ENCODE measurements at places on chromosomes 16 and 17.
A peak's percentile ranks its signal among the peaks of the same experiment; 100 is the strongest.

- DNase-seq: no peak
Measured at GRCh38 chr16:72751076-72751475, 296.9 kb downstream of the ZFHX3 start.

DNA sequence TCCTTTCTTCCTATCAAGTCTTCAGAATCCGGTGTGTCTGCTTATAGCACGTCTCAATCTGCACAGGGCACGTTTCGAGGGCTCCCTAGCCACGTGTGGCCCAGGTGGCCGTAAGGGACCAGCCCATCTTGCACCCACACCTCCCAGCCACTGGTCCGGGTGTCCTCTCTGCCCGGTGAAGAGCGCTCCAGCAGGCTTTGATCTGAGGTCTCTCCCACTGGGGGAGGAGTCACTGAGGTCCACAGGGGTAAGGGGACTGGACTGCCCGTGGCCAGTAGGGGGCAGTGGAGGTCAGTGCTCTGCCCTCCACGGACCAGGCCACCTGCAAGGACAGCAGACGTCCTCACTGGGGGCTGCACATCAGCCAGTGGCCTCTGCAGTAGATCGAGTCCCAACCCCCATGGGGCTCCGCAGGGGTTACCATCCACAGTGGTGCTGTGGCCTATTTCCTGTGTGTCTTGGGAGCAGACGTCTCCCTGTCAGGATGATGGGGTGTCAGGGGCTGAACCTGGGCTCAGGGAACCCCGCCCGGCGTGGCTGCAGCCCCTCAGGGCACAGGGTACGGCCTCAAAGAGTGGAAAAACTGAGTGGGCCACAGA lies 204.1 kb upstream of the CIBAR2 start:
- peak; percentile 73 for DNase-seq

- peak; percentile 56 for DNase-seq
Measured at GRCh38 chr17:7445619-7445968, 733 bp downstream of the CHRNB1 start.

DNA sequence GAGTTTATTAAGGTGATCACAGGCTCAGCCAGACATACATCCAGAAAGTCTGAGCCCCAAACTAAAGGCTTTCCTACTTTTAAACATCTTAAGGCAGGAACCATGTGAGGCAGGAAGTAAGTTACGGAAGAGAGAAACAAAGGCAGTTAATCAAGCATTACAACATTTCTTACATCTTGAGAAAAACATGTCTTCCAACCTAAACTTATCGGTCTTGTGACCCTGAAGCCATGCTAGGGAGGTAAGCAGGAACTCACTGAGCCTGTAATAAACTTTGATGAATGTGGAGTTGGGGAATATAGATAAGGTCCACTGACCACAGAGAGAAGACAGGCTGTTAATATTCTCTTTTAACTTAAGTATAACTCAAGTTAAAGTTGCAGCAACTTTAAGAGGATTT lies 3.5 kb upstream of the ACSM3 start:
- no peak for DNase-seq

DNA sequence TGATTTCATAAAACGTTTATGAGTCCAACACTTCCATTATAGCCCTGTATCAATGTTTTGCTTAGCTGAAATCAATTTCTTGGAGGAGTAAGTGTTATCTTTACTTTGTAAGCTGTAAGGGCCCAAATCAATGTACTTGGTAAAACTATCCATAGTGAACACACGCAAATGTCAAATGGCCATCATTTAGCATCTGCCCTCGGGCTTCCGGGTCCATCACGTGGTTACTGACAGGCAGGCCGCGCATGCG lies 687 bp upstream of the NARF start:
- DNase-seq: no peak

DNA sequence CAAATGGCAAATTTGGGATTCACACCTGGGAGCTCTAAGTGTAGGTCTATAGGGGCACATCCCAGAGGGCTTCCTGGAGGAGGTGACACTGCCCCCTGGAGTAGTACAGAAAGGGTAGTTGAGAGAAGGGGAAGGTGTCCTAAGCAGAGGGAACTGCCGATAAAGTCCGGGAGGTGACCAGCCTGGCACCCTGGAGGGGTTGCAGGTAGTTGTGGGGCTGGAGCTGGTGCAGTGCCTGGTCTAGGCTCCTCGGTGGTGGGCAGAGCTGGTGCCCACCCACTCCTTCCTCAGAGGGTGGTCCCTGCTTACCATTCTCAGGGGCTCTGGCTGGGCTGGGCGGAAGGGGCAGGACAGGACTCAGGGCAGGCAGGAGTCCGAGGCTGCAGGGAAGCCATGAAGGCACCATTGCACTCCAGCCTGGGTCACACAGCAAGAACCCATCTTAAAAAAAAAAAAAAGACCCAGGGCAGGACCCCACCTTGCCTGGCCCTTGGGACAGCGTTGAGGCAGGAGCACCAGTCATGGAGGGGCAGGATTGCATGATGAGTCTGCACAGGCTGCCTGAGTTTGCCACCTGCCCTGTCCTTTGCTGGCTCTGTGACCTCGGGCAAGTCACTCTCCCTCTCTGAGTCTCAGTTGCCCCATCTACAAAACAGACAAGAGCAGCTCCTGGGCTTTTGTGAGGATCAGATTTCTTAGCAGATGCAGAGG lies 43.8 kb downstream of the LAT start:
- DNase-seq: peak; percentile 34

GRCh38 chr17:28344435-28344901 lies 8.9 kb downstream of the TNFAIP1 start:
- DNase-seq: no peak

DNA sequence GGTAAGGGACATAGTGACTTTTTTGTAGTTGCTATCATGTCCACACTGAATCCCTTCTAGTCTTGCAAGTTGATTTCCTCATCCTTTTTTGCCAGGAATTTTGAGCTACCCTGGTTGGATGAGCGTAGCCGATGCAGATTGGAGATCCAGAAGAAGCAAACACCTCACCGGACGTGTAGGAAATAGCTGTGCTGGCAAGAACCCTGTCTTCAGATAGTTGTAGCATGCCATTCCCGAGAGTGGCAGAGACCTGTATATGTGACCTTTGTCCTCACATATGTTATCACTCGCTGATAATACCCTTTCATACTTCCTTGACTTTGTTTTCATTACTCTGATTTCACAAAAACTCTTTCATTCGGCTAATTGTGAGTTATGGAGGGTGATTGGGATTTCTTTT lies 6.2 kb upstream of the CASC3 start:
- DNase-seq: no peak

DNA sequence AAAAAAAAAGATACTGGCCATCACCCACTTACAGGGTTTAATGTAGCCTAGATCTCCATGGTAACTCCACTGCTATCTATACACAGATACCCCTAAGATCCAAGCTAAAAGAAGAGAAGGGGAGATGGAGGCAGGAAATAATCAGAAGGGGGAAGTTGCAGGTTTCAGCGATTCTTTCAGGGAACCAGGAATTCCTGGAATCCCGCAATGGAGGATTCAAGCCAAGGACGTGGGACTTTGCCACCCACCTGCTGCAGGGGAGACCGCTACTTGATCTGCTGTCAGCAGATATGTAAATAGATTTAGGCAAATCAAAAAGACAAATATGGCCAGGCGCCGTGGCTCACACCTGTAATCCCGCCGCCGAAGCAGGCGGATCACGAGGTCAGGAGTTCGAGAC lies 121.1 kb downstream of the AIPL1 start:
- no peak for DNase-seq

GRCh38 chr17:1116602-1117001 lies 63.2 kb downstream of the ABR start:
- no peak for DNase-seq

DNA sequence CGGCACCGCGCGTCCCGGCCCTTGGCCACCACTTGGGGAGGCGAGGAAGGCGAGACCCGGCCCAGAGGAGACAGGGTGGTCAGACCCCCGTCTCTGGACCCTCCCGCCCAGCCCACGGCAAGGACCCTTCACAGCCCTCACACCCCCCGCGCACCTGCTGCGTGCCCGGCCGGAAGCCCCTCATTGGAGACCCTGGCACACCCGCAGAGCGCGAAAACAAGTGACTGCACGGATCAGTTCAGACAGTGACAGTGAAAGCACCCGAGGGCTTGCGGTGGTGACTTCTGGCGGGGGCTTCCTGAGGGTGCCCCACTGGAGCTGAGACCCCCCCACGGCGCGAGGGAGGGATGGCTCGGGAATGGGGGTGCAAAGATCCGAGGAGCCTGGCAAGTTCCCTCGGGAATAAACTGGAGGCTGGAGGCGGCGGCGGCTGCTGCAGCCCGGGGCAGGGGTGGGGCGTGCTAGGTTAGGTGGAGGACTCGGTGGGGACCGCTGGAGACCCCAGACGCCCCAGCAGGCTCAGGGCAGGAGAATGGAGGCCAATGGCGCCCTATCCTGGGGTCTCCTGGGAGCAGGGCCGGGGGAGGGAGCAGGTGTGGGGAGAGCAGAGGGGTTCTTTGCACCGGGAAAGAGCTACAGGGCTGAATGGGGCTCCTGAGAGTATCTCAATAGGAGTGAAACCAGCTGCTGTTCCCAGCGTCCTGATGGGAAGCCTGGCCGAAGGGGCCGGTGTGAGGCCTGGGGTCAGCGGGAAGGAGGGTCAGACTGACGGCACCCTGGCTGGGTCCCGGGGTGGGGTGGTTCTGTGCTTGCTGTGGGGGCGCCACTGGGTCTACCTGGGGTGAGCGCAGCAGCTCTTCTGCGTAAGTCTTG lies 824 bp upstream of the FBXL16 start:
- no peak for DNase-seq

GRCh38 chr16:50244504-50245416 lies 21.6 kb upstream of the ADCY7 start:
- DNase-seq: peak; percentile 44

DNA sequence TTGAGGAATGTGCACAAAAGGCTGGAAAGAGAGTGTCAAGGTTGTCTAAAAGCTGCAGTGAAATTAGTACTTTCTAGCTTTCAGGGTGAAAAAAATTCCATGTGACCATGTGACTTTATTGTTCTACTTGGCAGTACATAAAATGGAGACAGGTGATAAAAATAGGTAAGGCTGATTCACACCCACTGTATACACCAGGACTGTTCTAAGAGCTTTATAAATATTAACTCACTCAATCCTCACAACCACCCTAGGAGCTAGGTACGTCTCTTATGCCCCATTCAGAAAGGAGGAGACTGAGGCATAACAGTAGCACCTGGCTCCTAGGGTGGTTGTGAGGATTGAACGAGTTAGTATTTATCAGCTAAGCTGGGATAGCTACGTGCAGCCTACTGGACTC lies 28.2 kb upstream of the DNAH17 start:
- no peak for DNase-seq

DNA sequence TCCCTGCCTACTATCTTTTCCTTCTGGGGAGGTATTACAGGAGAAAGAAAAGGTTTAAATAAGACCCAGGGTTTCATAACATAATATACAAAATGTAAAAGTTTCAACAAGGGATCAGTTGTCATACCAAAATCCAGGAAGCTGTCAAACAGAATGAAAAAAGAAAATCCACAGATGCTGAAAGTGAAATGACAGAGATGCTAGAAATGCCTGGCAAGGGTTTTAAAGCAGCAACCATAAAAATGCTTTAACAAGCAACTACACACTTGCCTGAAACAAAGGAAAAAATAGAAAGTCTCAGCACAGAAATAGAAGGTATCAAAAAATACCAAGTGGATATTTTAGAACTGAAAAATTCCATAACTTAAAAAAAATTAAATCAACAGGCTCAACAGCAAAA lies 105.0 kb downstream of the C16orf78 start:
- DNase-seq: no peak

DNA sequence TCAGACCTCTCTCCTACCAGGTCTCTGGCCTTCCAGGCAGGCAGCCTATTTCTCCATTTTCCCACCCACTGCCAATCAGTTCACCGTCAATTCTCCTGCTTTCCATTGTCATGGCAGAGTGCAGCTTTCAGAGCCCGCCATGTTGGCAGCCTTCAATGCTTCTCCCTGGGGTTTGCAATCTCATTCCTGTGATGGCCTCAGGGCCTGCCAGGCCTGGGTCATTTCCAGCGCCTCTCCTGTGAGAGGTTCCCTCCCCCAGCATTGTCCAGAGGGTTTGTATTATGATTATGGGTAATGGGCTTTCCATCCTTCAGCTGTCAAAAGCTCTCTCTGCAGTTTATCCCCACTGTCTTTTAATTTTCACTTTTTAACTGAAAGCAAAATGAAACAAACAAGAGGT lies 716.6 kb upstream of the CDH8 start:
- no peak for DNase-seq

DNA sequence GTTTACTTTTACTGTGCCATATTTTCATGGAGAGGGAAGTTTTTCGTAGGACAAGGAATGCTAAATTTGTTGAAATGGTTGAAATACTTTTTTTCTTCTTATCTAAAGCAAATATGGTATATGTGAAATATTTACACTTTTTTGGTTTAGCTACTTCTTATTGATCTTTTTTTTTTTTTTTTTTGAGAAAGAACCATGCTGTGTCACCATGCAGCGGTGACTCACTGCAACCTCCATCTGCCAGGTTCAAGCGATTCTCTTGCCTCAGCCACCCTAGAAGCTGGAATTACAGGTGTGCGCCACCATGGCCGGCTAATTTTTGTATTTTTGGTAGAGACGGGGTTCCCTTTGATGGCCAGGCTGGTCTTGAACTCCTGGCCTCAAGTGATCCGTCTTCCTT lies 100.5 kb downstream of the FTO start:
- DNase-seq: no peak

GRCh38 chr16:46927273-46927672 lies 43.1 kb downstream of the GPT2 start:
- DNase-seq: no peak

DNA sequence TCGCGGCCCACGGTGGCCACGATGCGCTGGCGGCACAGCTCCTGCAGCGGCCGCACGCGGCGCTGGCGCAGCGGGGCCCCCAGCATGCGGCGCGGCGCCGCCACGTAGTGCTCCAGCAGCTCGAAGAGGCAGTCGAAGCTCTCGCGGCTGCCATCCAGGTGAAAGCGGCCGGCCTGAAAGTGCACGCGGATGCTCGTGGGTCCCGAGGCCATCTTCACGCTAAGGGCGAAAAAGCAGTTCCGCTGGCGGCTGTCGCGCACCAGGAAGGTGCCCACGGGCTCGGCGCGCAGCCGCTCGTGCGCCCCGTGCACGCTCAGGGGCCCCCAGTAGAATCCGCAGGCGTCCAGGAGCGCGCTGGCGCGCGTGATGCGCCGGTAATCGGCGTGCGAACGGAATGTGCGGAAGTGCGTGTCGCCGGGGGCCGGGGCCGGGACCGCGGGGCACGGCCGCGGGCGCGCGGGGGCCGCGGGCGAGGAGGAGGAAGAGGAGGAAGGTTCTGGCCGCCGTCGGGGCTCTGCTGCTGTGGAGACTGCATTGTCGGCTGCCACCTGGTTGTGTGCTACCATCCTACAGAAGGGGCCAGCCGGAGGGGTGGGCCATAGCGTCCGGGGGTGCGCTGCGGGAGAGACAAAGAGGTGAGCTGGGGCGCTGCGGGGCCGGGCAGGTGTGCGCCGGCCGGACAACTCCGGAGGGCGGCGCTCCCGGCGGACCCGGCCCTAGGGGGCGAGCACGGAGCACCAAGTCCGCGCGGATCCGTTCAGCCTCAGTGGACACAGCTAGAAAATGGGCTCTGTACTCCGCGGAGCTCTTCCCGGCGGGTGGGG lies 879 bp downstream of the SOCS1 start:
- DNase-seq: peak; percentile 77

DNA sequence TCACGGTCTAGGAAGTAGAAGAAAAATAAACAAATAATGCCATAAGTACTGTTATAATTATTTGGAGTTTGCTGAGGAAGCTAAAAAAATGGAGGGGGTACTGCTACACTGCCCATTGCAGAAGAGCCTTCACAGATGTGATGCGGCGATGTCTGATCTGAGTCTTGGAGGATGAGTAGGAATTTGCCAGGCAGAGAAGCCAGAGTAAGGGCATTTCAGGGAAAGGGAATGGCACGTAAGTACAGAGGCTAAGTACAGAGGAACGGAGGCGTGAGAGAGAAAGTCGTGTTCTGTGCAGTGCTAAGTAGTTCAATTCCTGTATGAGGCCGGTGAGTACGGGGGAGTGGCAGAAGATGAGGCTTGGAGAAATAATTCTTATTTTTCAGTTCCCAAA lies 741 bp upstream of the GRB2 start:
- DNase-seq: no peak

All from activated naive CD8-positive, alpha-beta T cell treated with anti-CD3 and anti-CD28 coated beads, Interleukin-2, amount 10 ng/mL, durations not matched to agents 7 days and 5 days (primary cell).